Gastrocnemius medialis (tissue), 4 donors: ENCODE measurements at places on chromosomes 3 and 15.

DNA sequence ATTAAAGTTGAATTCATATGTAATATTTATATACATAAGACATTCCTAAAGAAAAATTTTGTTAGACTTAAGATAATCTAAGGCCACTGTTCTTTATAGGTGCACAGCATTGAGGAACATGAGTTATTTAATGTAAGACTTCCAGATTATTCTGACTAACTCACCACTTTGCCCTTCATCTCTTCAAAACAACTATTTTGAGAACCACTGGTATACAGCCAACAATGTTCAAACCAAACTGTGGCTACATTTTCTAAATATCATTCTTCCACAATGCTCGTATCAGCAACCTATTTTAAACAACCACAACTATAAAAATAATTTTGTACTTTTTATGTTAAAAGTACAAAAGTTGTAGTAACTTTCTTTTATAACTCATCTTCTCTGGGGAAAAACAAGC, 199.8 kb upstream of the ALCAM start:
- H3K27ac ChIP-seq = no peak overlapping the region
- no peaks in the 10 kb centered on the region for H3K36me3 ChIP-seq
- H3K4me3 ChIP-seq = no peak overlapping the region
- no peak for DNase-seq

DNA sequence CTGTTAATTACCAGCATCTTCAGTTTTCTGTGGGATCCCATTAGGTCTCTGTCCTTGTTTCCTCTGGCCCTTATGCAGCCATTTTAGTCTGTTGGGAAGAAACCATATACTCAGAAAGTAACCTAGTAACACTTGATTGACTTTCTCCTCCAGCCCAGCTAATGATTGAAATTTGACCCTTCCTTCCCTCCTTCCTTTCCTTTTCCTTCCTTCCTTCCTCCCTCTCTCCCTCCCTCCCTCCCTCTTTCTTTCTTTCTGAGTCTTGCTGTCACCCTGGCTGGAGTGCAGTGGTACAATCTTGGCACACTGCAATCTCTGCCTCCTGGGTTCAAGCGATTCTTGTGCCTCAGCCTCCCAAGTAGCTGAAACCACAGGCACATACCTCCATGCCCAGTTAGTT, 5.9 kb upstream of the ZNF620 start:
- H3K27ac ChIP-seq = no peak overlapping the region
- H3K4me3 ChIP-seq = no peak overlapping the region
- no peaks in the 10 kb centered on the region for H3K4me1 ChIP-seq
- no peaks in the 10 kb centered on the region for H3K27me3 ChIP-seq

DNA sequence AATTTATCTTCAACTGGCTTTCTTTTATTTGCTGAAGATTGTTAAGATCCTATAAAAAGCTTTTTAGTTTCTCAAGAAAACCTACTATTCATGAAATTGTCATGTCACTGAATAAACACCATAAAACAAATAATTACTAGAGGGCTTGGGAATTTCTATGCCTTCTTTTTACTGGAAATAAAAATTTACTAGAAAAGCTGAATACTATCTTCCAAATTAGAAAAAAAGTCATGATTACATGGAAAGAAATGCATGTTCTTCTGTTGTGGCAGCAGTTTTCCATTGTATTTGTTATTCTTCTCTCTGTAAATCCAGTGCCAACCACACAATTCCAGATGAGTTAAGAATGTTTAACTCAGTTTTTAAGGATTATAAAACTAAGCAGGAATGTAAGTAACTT, 153.8 kb downstream of the RAP2B start:
- DNase-seq = no peak
- no peak overlapping the region for H3K27ac ChIP-seq
- H3K4me3 ChIP-seq = no peak overlapping the region
- H3K4me1 ChIP-seq = no peaks in the 10 kb centered on the region

GRCh38 chr15:96735632-96736240, 405.2 kb downstream of the NR2F2 start:
- H3K4me3 ChIP-seq = no peak overlapping the region
- H3K36me3 ChIP-seq = no peaks in the 10 kb centered on the region
- H3K27me3 ChIP-seq = no peaks in the 10 kb centered on the region
- no peak overlapping the region for H3K27ac ChIP-seq
- DNase-seq = no peak

DNA sequence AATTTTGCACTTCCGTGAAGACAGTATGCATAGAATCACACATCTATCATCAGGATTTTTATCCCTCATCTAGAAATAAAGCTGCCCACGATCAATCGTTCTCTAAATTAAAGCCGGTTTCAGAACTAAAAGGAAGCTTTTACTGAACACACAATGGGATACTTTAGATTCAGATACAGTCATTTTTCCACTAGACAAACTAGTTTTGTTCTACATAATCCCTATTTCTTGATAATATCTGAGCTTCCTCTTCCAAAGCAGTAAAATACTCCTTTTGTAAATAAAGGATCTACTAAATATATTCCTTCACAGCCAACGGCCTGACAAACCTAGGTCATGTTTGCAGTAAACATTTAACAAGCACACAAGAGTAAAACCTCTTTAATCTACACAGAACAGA, 2.0 kb upstream of the GANC start:
- peaks cover 29% of the 10 kb centered on the region for H3K36me3 ChIP-seq
- no peaks in the 10 kb centered on the region for H3K27me3 ChIP-seq
- H3K27ac ChIP-seq = peak overlapping the region; percentile 94
- H3K4me3 ChIP-seq = no peak overlapping the region
- peaks cover 44% of the 10 kb centered on the region for H3K4me1 ChIP-seq

- H3K27ac ChIP-seq = no peak overlapping the region
- peaks cover 10% of the 10 kb centered on the region for H3K4me1 ChIP-seq
- H3K36me3 ChIP-seq = no peaks in the 10 kb centered on the region
- DNase-seq = no peak
- H3K27me3 ChIP-seq = no peaks in the 10 kb centered on the region
- H3K4me3 ChIP-seq = no peak overlapping the region
Measured at GRCh38 chr15:101255615-101256241, 3.9 kb upstream of the CHSY1 start.

- H3K27ac ChIP-seq = no peak overlapping the region
- no peaks in the 10 kb centered on the region for H3K36me3 ChIP-seq
- H3K4me1 ChIP-seq = no peaks in the 10 kb centered on the region
Measured at GRCh38 chr15:74264081-74264501, 28.0 kb downstream of the CCDC33 start.

GRCh38 chr3:85007195-85008094, 48.7 kb downstream of the CADM2 start:
- H3K27ac ChIP-seq = no peak overlapping the region
- no peaks in the 10 kb centered on the region for H3K4me1 ChIP-seq
- H3K27me3 ChIP-seq = no peaks in the 10 kb centered on the region
- no peak for DNase-seq
- H3K4me3 ChIP-seq = no peak overlapping the region
- no peaks in the 10 kb centered on the region for H3K36me3 ChIP-seq

GRCh38 chr3:100129941-100130340, 15.6 kb upstream of the FILIP1L start:
- no peak for DNase-seq
- no peaks in the 10 kb centered on the region for H3K36me3 ChIP-seq
- H3K4me3 ChIP-seq = no peak overlapping the region

GRCh38 chr3:64848822-64849221, 161.0 kb upstream of the ADAMTS9 start:
- no peak for DNase-seq
- H3K36me3 ChIP-seq = no peaks in the 10 kb centered on the region
- no peak overlapping the region for H3K27ac ChIP-seq
- H3K4me1 ChIP-seq = peaks cover 3% of the 10 kb centered on the region
- H3K27me3 ChIP-seq = no peaks in the 10 kb centered on the region
- no peak overlapping the region for H3K4me3 ChIP-seq

DNA sequence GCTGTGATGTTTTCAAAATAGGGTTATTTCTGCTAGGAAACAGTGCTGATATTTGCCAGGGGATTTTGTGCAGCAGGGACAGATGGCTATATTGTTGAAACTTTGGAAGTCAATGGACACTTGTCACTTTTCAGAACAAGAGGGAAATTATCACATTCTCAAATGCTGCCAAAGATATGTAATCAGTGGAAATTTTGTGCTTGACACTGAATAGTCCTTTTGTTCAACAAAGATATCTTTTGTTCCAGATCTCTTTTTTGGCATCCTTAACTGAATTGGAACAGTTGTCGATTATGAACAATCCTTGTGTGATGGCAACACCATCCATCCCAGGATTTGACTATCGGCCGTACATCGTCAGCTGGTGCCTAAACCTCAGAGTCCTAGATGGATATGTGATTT, 7.8 kb downstream of the CEP97 start:
- no peaks in the 10 kb centered on the region for H3K27me3 ChIP-seq
- H3K36me3 ChIP-seq = no peaks in the 10 kb centered on the region
- no peaks in the 10 kb centered on the region for H3K4me1 ChIP-seq
- H3K27ac ChIP-seq = no peak overlapping the region

DNA sequence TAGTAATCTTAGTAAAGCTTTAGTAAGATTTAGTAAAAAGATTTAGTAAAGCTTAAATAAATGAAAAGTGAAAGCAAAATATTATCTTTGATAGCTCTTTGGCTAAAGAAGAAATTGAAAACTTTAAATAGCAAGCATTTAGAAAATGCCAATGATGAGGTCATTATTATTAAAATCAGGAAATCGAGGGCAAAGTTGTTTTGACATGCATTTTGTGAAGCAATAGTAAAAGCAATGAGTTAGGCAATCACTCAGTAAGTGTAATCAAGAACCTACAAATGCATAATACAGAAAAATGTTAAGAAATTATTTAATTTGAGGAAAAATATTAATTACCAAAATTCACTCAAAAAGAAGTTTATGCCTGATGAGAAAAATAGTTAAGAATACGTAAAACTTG, 280.3 kb upstream of the MME start:
- no peak for DNase-seq
- no peak overlapping the region for H3K27ac ChIP-seq
- no peak overlapping the region for H3K4me3 ChIP-seq
- H3K27me3 ChIP-seq = no peaks in the 10 kb centered on the region
- no peaks in the 10 kb centered on the region for H3K4me1 ChIP-seq

DNA sequence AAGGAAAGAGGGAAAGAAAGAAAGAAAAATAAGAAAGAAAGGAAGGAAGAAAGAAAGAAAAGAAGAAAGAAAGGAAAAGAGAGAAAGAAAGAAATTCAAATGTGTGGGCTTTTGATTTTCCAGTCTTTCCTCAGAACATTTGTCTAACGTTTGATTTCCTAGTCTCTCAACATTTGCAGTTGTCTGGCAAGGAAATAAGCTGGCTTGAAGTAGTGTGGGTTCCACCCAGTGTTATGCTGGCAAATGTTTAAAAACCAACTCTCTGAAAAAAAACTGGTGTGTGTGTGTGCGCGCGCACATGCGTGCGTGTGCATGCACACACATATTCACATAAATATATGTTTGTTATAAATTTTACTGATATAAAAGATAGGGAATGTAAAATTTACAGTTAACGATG, 54.6 kb upstream of the C3orf49 start:
- H3K4me3 ChIP-seq = no peak overlapping the region
- no peak for DNase-seq
- H3K36me3 ChIP-seq = no peaks in the 10 kb centered on the region
- H3K4me1 ChIP-seq = no peaks in the 10 kb centered on the region

GRCh38 chr3:55165704-55166405, 238.0 kb upstream of the LRTM1 start:
- no peaks in the 10 kb centered on the region for H3K36me3 ChIP-seq
- H3K4me3 ChIP-seq = no peak overlapping the region
- H3K27me3 ChIP-seq = no peaks in the 10 kb centered on the region
- no peak for DNase-seq
- H3K27ac ChIP-seq = no peak overlapping the region

- H3K27me3 ChIP-seq = peaks cover 43% of the 10 kb centered on the region
- H3K4me1 ChIP-seq = no peaks in the 10 kb centered on the region
- no peaks in the 10 kb centered on the region for H3K36me3 ChIP-seq
- peak within 1 kb of the TSS; percentile 40 for H3K4me3 ChIP-seq
- H3K27ac ChIP-seq = no peak within 1 kb of the TSS
- no peak for DNase-seq
Measured at GRCh38 chr3:10992017-10992942, at the start of gene SLC6A1. Gene SLC6A1 (plus strand): TSS chr3:10992748. CDS start chr3:11017212, 24,464 bp downstream.

DNA sequence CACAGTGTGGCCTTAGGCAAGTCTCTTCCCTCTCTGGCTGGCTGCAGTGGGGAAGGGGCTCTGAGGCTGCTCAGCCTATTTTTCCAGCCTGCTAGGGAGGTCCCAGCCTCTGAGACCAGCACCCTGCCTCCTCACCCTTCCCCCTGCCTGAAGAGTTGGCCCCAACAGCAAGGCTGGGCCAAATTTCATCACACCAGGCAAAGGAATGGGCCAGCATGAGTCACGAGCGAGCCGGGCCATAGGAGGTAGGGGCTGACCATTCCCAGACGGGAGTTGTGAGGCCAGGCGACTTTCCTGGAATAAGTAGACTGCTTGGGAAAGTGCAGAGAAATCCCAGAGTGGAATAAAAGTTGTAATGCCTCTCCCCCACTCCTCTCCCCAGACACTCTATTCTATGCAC, 5.7 kb upstream of the FBLN2 start:
- peaks cover 4% of the 10 kb centered on the region for H3K27me3 ChIP-seq
- no peaks in the 10 kb centered on the region for H3K4me1 ChIP-seq

- no peaks in the 10 kb centered on the region for H3K27me3 ChIP-seq
- H3K4me3 ChIP-seq = no peak overlapping the region
- H3K36me3 ChIP-seq = peaks cover 48% of the 10 kb centered on the region
- DNase-seq = no peak
- no peak overlapping the region for H3K27ac ChIP-seq
Measured at GRCh38 chr3:47344971-47345370, 35.9 kb upstream of the PTPN23 start.

DNA sequence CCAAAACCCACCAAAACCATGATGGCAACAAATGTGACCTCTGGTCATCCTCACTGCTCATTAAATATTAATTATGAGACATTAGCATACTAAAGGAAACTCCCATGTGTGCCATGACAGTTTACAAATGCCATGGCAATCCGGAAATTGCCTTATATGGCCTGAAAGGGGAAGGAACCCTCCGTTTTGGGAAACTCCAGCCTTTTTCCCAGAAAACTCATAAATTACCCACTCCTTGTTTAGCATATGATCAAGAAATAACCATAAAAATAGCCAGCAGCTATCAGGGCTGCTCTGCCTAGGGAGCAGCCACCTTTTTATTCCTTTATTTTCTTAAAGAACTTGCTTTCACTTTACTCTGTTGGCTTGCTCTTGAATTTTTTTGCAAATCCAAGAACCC, 992.7 kb downstream of the NTRK3 start:
- H3K4me1 ChIP-seq = no peaks in the 10 kb centered on the region
- H3K4me3 ChIP-seq = no peak overlapping the region
- DNase-seq = no peak
- no peaks in the 10 kb centered on the region for H3K36me3 ChIP-seq
- H3K27me3 ChIP-seq = no peaks in the 10 kb centered on the region

- H3K4me3 ChIP-seq = no peak overlapping the region
- no peak for DNase-seq
- no peaks in the 10 kb centered on the region for H3K4me1 ChIP-seq
- H3K27ac ChIP-seq = no peak overlapping the region
- no peaks in the 10 kb centered on the region for H3K27me3 ChIP-seq
Measured at GRCh38 chr15:86373147-86373546, 293.5 kb downstream of the AGBL1 start.
